ENCODE measurements at places on chromosomes 5 and 9. TPM values are rescaled to one million over a fixed set of nuclear protein-coding genes. Genes with fewer than 3 reads are reported as not detected.

Gene ALG2
- 33.4 TPM for polyA plus RNA-seq

Gene FBLL1
- 0.51 TPM for polyA plus RNA-seq

Gene ECSCR
- polyA plus RNA-seq, result 65.9 TPM

Gene NME5
- polyA plus RNA-seq, result 8.7 TPM

Gene DNAH5
- 2.6 TPM for polyA plus RNA-seq

DNA sequence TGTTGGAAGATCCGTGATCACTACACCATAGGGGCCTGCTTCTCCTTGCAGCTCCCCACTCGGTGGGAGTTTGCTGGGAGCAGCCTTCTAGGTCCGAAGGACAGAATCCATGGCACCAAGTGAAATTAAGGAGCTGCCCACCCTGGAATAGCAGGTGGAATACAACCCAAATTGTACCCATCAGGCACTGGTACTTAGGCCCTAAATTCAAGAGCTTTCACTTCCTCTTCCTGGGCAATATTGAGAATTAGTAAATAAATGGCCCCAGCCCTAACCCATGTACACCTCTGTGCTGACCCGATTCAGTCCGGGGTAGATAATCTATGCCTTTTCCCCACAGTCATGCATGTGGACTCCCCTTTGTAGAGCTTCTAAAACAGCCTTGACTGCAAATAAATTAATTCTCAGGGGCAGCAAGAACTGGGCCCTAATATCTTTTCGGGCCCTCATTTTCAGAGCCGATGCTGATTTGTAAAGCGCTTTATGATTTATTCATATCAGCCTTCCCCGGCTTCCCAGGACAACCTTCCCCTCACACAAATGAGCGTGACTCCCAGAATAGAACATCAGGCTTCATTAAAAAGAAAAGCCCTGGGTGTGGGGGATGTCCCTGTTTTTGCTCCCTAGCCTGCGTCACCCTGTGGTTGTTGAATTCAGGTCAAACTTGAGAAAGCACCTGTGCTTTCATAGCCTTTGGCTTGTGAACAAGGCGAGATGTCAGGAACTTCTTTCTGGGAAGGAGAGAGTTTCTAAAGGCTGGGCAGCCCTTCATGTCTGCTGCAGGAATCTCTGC is 126.1 kb upstream of the TBC1D2 start:
- DNase-seq, result no peak

DNA sequence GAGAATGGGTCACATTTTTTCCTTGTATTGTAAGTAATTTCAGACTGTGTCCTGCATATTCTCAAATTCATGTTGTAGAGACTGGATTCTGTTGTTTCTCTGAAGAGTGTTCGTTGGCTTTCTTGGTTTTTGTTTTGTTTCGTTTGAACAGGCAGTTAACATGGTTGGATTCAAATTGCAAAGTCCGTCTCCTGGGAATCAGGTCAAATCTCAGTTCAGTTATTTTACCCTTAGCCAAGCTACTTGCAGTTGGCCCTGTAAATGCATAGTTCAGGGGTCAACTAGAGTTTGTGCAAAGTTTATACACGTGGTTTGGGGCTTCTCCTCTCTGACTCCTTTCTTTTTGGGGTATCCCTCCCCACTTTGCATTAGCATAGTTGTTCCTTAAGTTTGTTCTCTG is 21.7 kb upstream of the FBXW11 start:
- no peak for DNase-seq

GRCh38 chr5:10291692-10292339 is 15.9 kb downstream of the CMBL start:
- no peak for DNase-seq

DNA sequence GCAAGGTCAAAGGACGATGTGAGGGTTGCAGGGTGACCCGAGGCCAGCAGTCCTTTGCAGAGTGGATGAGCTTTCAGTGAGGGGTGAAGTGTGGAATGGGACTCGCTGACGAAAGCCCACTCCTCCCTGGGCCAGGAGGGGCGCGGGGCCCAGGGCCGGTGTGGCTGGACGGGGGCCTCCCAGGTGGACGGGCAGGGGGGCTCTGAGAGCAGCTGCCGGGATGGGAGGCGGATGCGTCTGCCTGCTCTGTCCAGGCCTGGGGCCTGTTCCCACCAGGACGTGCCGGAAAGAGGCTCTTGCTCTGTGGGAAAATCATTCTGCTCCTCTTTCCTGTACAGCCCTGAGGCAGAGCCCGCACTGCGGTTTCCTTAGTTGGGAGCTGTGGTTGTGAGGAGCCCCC is 24.3 kb downstream of the IRX4 start:
- no peak for DNase-seq

DNA sequence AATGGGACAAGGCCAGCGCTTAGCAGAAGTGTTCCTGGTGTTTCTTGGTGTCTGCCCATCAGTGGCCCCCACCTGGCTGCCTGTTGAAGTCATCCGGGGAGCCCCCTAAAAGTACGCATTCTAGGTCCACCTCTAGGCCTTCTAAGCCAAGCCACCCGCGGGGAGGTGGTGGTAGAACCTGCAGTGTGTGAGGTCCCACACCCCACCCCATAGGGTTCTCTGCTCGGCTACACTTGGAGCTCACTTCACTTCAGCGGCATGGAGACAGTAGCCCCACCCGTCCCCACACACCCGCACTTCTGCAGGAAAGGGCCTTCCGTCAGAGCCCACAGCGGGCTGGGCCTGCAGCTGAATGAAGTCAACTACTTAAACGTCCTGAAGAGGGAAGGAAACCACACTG is 29.6 kb upstream of the FCN2 start:
- peak; percentile 51 for DNase-seq

GRCh38 chr5:87116825-87117512 is 150.7 kb upstream of the RASA1 start:
- no peak for DNase-seq

DNA sequence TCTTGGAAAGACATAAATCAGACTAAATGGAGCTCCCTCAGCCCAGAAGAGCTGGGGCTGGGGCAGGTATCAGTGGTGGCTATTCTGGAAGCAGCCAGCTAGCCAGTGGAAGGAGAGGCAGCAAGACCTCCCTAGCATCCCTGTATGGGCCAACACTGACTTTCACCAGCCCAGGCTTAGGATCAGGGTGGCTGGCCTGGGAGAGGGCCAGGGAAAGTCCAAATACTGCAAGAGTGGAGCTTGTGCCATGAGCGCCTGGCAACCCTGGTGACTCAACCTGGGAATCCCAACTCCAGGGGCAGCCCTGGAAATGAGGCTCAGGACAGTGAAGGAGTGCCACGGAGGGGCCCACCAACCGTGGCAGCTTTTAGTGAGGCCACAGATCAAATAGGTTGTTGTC is 7.6 kb upstream of the IRF1 start:
- DNase-seq, result no peak

GRCh38 chr5:34652466-34652865 is 3.7 kb upstream of the RAI14 start:
- no peak for DNase-seq

DNA sequence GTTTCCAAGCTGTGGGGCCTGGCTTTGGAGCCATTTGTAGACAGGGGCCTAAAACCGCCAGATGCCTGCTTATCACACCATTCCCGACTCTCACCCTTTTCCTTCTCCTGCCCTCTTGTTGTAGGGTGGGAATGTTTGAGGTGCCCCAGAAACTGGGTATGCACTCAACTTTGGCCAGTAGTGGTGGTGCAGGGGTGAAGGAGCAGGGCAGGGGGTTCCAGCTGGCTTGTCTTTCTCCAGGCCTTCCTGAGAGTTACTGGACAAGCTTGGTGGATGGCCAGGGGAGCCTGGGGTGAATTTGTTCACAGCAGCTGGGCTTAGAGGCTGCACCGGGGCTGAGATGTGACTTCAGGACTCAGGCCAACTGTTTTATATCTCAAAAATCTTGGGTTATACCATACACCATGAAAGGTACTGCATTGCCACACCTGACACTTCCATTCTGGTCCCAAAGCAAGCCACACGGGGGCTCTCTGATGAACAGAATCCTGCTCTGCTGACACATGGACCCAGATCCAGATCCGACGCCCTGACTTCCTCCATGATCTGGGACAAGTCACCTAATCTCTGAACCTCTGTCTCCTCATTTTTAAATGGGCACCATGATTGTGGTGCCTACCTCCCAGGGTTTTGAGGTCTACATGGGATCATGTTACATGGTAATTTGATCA is 62.1 kb downstream of the DAB2IP start:
- DNase-seq, result no peak

DNA sequence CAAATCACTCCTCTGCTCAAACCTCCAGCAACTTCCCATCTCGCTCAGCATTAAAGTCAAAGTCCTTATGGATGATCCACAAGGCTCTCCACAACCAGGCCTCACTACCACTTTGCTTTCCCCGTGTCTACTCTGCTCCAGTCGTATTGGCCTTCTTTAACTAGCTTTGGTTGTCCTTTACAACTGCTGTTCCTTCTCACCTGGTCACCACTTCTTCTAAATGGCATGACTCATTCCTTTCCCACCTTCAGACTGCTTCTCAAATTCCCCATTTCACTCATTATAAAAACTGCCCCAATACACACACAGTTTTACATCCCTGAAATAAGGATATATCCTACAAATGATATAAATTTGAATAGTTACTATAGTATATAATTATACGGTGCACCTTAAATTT is 30.4 kb downstream of the CERT1 start:
- no peak for DNase-seq

- DNase-seq, result no peak
Measured at GRCh38 chr5:149517461-149518122, 33.6 kb downstream of the CSNK1A1 start.

DNA sequence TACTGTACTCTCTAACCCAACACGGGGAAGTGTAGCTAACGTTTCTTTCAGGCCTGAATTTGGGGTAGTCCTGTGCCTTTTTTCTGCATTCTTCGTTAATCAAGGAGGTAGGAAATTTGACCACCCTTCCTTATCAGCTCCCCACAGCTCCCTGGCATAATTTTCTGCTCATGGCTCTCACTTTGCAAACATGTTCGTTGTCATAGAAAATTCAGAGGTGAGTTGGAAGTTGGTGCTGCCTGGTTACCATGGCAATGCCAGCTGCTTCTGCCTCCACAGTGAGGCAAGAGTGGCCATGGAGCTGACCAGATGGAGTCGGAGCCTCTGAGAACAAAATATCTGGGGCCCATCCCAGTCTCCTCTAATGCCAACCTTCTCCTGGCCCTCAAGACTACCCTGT is 116.6 kb upstream of the BOD1 start:
- DNase-seq, result no peak

- DNase-seq, result no peak
Measured at GRCh38 chr5:65796751-65797316, 74.8 kb downstream of the NLN start.

DNA sequence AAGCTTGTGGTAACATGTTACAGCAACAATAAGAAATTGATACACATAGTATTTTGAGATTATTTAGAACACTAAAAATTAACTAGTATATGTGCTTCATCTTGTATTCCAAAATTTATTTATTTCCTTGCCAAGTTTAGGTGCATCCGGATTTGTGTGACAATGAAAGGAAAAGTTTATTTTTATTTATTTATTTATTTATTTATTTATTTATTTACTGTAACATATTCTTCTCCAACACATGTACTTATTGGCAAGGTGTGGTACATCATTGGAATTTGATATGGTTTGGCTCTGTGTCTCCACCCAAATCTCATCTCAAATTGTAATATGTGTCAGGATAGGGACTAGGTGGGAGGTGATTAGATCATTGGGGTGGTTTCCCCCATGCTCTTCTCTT is 373.3 kb upstream of the EDIL3 start:
- no peak for DNase-seq

DNA sequence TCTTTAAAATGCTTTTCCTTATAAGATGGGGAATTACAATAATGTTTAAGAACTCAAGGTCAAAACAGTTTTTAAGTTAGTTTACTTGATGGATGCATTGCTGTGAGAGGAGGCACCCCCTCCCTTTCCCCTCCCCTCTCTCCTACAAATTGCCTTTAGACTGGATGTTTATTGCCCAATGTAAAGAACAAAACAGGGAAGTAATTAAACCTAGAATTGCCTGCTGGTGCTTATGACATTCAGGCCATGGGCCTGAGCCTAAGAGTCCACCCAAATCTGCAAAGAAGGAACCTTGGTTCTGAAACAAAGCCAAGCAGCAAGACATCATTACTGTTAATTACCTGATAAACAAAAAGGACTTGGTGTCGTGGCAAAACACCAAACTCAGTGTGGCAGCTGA is 630.3 kb downstream of the ISL1 start:
- no peak for DNase-seq

- DNase-seq, result no peak
Measured at GRCh38 chr5:175640106-175640775, 17.6 kb upstream of the HRH2 start.

DNA sequence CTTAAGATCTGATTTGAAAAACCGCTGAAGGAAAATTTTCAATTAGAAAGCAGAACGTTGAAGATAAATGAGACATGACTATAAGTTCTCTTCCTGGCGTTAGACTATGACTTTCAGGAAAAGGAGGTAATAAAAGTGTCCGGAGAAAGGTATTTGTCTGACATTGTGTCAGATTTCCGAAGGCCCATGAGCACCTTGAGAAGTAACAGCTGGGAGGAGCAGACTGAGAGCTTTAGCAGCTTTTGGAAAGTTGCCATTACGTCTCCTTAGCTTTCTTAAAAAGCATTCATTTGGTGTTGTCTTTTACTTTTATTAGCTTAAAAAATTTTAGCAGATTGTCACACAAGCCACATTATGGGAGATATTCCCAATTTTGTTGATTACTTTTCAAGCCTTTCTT is 363.5 kb downstream of the NDUFS4 start:
- DNase-seq, result no peak

DNA sequence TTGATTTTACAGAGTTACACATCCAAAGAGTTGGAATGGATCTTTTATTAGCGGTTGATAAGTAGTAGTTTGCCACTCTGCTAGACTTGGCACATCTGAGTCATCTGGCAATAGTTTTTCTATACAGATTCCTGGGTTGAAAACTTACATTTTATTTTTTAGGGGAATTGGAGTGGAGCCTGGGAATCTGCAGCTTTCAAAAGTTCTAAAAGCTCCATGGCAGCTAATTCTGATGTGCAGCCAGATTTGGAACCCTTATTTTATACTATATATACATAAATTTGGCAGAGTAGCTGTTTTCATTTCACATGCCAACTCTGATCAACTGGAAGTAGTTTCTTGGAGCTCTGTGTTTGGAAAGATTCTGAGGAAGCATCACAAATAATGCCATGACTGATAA is 715.5 kb downstream of the TLR4 start:
- no peak for DNase-seq
